Activated T-helper 2 cell treated with anti-CD3 and anti-CD28 coated beads, Interferon-gamma antibody, Interleukin-2, Interleukin-4, amounts not matched to agents 10 μg/mL and 5 μg/mL and 100 μg/mL, durations not matched to agents 14 hours and 24 hours and 36 hours (primary cell): ENCODE measurements at places on chromosomes 4 and X.

- DNase-seq = no peak
Measured at GRCh38 chrX:3443184-3443583, 96.7 kb upstream of the MXRA5 start.

DNA sequence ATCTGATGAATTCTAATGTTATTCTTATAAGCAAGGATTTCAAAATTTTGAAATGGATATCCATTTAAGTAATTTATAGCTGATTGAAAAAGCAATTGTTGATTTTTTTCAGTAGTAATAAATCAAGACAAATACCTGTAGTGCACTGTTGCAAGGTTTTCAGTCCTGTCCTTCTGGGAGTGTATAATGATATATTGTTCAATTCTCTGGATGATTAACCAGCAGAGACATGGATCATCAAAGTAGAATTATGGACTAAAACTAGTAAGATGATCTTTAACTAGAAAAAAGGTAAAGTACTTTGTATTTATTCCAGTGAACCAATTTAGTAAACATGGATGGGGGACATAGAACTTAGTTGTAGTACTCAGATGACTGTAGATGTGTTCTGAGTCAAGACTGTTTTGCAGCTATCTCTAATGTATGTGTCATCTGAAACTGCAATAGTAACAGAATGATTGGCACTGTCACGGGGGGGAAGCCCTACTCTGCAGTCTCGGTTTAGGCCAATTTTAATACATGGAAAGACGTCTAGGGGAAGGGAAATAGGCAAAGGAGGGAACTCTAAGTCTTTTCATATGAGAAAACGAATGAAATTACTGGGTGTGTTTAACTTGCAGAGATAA is 121.9 kb downstream of the GLRA3 start:
- DNase-seq = no peak

DNA sequence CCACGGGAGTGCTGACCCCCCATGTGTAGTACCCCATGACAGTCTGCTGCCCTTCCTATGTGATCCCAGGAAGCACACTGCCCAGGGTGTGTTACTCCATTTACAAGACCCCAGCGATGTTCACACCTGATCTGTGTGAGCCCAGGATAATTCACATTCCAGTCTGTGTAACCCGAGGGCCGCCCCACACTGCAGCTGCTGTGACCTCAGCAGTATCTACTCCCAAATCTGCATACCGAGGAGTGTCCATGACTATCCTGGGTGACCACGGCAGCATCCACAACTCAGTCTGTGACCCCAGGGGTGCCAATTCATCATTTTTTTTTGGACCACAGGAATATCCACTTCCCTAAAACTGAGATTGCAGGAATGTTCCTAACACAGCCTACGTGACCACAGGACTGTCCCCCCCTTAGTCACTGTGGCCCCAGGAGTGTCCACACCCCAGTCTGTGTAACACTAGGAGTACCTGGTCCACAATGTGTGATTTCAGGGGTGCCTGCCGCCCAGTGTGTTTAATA is 7.8 kb upstream of the GLOD5 start:
- DNase-seq = no peak

DNA sequence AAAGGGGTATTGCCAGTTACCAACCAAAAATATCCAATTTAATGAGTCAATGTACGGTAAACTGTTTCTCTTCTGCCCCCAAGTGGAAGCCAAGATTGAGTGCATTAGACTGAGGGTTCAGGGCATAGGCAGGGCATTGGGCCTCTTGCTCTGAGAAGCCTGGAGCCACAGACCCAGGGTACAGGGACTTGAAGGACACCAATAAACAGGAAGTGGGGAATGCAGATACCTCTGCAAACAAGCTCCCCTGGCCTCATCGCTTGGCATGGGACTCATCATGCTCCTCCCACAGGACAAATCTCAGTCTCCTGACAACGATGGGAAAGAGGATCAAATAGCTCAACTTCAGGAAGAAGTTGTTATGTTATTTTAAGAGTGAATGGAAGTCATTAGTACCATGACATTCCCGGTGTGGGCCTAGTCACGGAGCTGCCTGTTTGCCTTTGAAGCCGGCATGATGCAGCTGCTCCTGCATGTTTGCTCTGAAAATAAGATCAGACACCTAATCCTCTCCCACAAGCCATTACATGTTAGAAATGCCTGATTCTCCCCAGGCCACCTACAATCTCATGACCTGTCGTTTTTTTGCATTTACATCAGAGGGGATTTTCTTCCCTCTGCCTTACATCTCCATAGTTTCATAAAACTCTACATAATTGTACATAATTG is 224.2 kb downstream of the RCHY1 start:
- no peak for DNase-seq

- no peak for DNase-seq
Measured at GRCh38 chrX:72121383-72121782, 10.3 kb downstream of the RTL5 start.

GRCh38 chr4:37666625-37667071 is 19.5 kb downstream of the RELL1 start:
- no peak for DNase-seq

GRCh38 chr4:147590249-147590920 is 26.8 kb upstream of the TMEM184C start:
- no peak for DNase-seq

GRCh38 chrX:81120258-81120935 is 81.3 kb downstream of the HMGN5 start:
- no peak for DNase-seq

DNA sequence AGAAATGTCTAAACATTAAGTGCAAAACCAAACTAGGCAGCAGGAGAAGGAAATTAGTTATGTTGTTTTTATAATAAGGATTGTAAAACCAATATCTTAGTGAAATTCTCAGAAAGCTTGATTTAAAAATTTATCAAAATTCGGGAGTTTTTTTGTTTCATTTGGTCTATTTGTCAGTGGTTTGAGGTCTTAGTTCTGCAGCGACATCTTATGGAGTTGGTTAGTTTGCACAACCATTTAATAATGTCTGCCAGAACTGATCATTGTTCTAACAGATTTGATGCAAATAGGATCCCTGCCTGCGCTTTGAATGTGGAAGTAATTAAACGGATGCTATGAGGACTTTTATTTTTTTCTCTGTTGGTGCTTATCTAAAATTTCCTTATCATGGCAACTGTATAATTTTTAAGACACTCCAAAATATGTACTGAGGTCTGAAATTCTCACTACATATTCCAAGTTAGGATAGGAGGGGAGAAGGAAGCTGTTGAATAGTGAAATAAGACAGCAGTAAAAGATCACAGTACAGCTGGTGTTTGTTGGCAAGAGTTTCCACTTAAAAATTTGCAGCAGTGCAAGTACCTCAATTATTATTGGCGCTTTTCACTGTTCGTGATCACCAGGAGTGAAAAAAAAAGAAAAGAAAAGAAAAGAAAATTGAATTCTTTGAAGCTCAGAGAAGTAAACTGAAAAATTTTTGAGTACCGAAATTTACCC is 2521.4 kb downstream of the ARAP2 start:
- no peak for DNase-seq

DNA sequence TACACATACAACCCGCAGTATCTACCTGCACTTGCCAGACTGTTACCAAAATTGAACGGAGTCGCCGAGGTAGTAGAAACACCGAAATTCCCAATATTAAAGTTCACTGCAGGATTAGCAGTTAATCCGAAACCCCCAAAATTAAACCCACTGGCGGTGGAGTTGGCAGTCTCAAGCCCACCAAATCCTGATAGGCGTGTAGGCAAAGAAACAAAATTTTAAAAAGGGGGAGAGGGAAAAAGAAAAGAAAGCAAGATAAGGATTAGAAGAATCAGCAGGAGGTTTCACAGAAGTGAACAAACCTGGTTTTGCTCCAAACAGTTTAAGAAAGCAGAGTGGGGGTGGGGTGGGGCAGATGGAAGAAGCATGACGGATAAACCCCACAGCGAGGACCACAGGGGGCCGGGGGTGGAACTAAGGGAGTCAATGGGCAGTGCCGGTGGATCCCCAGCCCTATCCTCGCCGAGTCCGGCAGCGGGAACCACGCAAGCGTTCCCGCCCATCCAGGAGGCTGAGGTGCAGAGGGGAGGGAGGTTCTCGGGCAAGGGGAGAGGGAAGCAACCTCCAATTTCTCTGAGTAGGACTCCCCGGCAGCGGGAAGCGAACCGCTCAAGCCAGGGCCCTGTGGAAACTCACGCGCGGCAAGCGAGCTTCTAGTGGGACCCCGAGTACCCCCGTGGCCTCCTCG is 599 bp downstream of the NUP54 start:
- peak; percentile 44 for DNase-seq

DNA sequence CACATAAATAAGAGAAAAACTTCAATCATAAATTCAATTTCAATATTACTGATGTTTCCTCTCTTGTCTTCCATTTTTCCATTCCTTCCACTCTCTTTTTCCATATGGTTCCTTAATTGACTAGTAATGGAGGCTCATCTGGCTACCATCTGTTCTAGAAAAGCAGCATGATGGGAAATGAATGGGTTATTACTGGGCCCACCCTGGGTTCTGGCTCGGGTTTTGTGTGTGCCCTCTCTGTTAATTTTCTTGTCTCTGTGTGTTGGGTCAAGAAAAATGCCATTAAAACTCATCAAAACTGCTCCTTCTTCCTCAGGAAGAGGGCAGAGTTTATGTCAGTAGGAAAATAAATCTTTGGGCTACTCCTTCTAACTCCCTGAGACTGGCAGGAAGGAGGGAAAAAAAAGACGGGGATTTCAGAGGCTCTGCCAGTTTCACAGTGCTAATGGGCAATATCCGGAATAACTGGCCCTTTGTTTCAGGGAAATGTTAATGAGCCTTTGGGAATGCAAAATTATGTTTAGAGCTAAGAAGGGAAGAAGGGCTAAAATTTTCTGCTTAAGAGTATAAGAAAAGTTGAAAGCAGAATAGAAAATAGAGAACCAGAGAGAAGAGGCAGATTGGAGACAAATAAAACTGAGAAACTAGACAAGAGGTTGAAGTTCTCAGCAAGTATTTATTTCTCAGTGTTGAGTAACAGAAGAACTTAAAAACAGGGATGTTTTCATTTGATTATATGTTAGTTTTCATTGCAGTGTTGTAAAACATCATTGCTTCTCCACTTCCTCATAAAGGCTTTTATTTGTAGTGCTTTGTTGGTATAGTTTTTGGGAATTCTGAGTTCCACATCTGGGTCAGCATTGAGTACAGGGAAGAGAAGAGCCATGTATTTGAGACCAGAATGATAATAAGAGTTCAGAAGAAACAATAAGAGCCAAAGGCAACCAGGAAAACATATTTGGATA is 19.7 kb downstream of the GABRB1 start:
- DNase-seq = no peak

GRCh38 chr4:145984563-145984962 is 45.9 kb upstream of the ZNF827 start:
- DNase-seq = no peak
